ENCODE measurements at places on chromosomes 5 and 9.

DNA sequence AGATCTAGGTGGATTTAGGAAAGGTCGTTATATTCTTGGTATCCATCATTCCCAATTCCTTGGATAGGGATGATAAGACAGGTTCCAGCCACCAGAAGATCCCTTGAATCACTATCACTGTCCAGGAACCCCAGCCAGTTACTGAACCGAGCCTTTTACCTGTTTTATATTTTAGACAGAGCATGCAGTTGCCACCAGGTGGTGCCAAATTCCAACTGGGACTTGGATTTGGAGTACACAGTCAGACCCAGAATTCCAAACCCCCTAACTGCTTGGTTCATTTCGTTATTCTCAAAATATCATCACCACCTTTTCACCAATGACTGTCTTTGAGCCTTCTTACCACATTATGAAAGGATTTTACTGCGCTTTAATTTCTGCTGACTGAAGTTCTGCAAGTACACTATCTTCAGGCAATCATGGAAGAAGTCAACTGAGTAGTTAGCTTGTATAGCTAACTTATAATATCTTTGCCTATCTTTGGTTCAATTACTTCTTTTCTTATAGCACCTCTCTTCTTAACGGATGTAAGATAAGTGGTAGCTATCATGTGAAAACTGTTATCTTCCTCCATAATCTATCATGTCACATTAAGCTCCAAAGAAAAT lies 191.8 kb downstream of the PRR16 start:
- DNase-seq = peak; percentile 38

DNA sequence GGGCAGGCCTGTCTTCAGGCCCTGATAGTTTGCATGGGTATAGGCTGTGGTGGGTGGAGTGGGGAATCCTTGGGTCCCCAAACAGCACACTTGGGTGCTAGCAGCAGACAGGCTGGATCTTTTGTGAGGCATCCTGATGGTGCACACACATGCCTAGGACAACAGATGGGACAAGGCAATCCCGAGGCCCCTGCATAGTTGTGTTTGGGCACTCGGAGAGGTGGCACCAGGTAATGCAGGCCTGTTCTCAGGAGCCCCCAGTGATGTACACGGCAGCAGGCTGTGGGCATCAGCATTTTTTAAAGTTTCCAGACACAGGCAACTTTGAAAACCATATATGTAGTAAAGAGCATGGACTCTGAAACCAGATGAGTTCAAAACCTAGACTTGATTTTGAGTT lies 65.4 kb downstream of the EPB41L4A start:
- DNase-seq = no peak

- DNase-seq = no peak
Observed at GRCh38 chr9:126904586-126904985, 10.0 kb upstream of the RALGPS1 start.

DNA sequence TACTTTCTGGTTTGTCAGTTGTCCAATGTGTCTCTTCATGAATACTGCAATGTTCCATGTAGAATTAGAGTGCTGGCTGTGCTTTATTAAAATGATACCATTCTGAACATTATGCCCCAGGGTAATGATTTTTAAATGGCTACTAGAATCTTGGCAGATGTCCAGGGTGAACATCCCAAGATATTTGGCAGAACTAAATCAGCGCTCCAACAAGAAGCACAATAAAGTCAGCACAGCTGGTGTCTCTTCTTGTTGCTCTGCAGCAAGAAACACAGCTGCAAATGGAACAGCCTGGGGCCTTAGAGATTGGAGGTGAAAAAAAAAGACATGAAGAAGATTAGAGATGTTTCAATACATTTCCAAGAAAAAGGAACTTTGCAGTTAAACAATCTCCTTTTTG lies 248.3 kb downstream of the CDH18 start:
- peak; percentile 0 for DNase-seq

GRCh38 chr9:8863069-8863468 lies 1063.5 kb upstream of the DMAC1 start:
- no peak for DNase-seq

DNA sequence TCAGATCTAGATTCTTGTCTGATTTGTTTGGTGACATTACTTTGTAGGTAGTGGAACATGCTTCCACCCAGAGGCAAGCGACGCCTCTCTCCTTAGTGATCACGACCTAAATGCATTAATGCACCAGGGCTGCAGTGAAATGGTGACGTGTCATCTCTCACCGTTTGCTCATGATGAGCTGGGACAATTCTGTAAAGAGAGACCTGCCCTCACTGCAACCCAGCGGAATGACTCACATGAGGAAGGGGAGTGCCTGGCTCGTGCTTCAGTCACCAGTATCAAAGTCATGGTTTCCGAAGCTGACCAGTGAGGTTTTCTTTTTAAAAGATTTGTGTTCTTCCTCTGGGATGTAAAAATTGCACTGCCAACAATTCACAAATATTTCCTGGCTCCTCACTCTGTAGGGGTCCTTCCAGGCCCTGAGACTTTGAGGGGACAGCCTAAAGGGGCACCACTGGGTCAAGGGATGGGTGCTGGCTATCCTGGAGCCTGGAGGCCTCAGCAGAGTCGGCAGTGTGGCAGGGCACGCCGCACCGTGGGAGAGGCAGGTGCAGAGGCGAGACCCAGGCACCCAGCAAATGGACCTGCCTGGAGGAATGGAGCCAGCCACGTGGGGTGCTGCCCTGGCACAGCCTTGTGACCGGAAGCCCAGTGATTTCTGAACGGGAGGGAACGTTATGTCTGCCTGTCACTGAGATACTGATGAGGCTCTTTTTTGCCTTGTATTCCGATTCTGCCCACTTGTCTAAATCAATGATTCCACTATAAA lies 17.3 kb downstream of the QSOX2 start:
- DNase-seq = peak; percentile 48

DNA sequence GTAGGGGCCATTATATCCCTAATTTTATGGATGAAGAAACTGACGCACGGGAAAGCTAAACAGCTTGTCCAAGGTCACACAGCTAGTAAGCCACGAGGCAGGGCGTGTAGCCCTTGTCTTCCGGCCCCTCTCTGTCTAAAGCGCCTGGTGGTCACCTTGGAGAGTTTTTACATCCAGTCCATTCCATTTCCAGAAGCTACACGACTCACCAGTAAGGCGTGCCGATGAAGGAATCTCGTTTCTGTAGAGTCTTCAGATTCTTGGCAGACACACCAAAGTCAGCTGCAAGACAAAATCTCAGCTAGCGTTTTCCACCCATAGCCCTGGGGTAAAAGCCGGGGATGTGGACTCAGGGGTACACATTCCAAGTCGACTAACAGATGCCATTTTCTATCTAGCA lies 80.5 kb downstream of the STK10 start:
- DNase-seq = peak; percentile 80

DNA sequence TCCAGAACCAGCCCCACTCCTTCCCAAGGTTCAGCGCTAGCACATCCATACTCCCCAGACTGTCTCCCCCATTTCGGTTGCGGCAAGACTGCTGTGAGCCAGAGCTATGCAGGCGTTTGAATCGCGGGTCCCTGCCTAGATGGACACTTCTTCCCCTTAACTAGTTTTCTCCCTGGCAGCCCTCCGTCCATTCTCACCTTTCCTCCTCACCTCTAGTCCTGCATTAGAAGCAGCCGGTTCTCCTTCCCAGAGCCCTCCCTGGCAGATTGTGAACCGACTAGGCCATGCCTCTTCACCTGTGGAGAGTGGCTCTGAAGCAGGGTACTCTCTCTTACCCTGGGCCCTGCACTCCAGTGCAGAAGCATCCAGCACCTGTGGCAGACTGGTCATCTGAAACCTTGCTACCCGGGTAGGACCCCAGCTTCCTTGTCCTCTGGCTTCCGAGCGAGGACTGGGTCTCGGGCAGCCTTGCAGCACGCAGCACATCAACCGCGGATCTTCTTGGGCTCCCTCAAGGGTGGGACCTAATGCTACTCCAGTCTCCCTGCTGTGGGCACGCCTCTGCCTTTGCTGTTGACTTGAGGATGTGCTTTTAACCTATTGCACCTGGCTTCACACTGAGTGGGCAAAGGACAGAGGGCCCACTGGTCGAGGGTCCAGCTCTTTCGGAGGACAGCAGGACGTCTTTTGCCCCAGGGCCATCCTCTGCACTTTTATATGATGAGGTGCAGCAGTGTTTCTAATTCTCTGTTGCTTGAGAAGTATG lies 183.6 kb downstream of the AOPEP start:
- no peak for DNase-seq

DNA sequence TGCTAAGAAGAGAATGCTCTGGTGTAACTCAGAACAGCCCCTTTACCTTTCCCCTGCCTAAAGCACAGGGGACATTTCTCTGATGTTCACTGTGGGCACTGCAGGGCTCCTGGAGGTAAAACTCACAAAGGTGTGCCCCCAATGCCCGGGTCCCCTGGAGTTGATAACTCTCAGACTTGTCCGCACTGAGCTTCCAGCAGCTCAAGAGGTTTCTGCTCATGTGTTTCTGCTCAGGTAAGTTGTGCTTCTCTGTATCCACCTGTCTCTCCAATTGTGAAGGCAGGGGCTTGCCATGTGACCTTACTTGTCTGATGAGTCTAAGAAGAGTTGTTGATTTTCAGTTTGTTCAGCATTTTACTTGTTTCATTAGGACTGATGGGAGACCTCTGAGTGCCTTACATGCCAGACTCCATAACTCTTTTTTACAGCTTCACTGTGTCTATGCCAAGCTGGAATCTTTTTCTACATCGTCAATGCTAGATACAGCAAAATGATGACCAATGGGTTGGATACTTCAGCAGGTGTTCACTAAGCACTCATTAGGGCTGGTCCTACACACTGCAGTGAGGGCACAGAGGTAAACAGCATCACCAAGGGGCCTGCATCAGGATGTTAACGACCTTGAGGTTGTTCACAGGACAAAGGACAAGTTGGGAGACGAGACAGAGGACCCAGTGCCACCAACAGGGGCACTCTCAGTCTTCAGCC lies 56.4 kb downstream of the MRPL36 start:
- no peak for DNase-seq

DNA sequence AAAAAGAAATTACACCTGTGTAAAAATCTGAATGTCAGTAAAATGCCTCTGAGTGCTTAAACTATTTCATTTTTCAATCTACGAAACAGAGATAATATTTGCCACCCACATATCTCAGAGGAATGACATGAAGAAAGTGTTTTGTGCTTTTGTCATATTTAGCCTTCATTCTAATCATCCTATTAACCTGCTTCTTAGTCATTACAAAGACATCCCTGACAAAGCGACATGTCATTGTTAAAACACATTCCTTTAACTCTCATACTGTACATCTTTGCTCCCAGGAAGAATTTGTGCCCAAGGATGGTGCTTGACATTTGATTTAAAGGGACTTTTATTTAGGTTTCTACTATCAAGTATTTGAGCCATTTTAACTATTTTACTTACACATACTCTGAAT lies 275.9 kb downstream of the DMRTA1 start:
- DNase-seq = no peak

DNA sequence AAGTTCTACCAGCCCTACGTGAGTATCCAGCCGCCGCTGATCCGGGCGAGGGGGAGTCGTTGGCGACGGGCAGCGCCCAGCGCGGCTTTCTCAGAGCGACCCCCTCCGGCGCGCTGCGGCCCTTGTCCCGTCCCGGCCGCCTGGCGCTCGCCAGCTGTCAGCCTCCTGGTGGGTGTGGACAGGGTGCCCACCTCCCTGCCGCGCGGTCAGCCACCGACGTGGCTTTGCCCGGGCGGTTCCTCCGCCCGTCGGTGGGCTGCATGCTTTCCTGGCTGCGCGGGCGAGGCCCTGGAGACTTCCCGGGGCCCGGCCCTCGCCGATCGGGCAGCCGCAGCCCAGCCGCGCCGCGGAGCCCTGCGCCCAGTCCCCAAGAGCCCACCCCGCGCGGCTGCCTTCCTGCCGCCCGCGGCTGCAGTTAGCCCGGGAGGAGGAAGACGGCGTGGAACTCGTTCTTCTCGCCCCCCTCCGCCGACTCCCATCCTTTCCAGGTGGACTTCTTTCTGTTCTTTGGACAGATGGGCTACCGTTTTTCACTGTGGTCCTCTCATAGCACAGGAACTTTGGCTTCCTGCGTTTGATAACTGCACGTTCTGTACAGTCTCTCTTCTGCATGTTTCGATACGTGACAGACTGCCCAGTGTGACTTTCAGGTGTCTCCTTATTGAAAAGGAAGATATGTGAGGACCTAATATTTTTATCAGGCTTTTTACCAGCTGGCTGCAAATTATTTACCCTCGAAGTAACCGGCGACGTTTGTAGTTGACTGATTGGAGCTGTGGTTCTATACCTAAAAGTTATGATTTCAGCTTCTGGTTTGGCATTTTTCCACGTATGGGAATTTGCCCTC lies 577 bp downstream of the AP3S1 start:
- DNase-seq = peak; percentile 63

- no peak for DNase-seq
Observed at GRCh38 chr5:93583439-93583767, 381 bp downstream of the NR2F1 start.

- peak; percentile 48 for DNase-seq
Observed at GRCh38 chr5:175464074-175464941, 14.1 kb upstream of the SFXN1 start.

DNA sequence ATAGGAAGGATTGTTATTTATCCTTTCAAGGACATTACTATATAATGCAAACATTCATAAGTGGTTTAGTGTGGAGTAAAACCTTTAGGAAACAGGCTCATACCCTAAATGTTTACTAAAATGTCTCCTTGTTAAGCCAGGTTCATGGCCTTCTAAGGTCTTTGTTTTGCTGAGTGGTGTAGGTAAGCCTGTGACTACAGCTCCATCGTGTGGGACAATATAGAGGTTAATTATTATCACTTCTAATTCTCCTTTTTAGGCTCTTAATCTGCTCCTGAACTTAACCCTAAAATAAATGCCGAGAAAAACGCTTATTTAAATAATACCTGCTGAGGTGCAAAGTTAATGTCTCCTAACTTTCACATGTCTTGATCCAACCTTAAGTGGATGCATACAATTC lies 43.8 kb downstream of the SPINK5 start:
- no peak for DNase-seq

DNA sequence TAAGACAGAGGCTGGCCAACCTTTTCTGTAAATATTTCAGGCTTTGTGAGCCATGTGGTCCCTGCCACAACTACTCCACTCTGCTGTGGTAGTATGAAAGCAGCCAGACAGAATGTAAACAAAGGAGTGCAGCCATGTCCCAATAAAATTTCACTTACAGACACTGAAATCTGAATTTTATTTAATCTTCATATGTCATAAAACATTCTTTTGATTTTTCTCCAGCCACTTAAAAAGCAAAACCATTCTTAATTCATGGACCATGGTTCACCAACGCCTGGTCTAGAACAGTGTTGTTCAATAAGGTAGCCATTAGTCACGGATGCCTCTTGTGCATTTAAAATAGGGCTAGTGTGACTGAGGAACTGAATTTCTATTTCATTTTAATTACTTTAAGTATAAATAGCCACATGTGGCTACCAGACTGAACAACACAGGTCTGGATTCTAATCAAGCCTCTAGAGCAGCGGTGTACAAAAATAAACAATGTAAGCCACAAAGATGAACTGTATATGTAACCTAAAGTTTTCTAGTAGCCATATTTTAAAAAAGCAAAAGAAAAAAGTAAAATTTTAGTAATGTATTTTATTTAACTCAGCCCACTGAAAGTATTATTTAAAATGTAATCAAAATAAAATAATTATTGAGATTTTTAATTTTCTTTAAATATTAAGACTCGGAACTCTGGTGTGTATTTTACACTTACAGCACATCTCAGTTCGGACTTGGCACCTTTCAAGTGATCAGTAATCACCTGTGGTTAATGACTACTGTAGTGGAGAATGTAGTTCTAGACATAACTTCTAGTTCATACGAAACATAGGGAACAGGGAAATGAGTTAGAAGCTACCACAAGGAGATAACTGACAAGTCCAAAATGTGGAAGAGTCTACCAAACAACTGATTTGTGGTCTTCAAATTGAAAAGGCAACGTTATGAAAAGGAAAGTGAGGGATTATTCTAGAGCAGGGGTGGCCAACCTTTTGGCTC lies 14.3 kb downstream of the GEMIN5 start:
- no peak for DNase-seq

All from fibroblast of pulmonary artery (primary cell).